Bronchial epithelial cell (primary cell): ENCODE measurements at places on chromosomes 1 and 21. TPM values are rescaled to one million over a fixed set of nuclear protein-coding genes. Genes with fewer than 3 reads are reported as not detected.

DNA sequence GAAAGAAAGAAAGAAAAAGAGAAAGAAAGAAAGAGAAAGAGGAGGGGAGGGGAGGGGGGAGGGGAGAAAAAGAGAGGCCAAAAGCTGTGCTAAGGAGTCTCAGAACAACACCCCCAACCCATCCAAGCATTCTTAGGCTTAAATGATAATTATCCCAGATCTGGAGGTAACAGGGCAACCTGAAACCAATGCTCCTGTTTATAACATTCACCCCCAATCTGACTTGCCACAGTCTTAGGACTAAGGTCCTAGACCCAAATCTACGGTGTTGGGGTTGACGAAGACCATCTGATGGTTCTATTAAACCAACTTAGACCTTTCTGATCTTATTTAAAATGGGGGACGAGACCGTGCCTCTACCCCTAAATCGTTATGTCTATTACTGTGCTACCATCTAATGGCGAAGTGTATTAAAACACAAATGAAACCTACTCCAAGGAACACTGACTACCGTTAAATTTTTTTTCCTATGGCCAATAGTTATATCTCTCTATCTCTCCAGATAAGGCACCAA is 119.3 kb upstream of the CDC42BPA start:
- DNase-seq: peak; percentile 48

DNA sequence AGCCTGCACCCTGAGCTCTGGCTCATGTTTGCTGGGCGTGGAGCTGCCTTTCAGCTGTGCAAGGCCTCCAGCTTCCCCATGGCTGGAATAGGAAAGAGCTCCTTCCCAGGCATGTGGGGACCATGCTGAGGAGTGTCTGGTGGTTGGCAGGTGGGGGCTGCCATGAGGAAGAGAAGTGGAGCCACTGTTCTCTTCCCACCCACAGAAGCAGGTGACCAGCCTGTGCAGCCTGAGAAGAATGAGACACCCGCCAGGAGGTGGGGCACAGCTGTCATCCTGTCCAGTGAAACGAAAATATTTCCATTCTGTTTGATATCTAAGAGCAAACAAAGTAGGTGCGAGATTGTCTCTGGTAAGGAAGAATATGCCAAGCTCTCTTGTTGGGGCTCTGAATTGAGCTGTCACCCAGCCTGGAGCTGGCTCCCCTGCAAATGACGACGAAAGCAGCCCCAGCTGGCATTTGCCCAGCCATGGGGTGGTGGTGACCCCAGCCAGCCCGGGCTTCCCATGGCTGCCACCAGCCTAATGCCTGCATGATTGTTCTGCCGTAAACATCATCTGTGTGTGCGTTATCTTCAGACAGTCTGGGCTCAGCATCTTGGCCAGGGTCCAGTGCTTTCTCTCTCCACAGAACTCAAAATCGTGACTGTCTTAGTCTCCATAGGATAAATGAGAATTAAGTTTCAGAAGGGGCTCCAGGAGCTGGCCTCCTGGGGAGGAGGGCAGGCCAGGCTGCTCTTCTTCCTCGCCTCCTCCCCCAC is 429.8 kb upstream of the VAMP3 start:
- no peak for DNase-seq

- no peak for DNase-seq
These were observed 36.7 kb downstream of the MEF2D start for GRCh38 chr1:156463874-156464273.

DNA sequence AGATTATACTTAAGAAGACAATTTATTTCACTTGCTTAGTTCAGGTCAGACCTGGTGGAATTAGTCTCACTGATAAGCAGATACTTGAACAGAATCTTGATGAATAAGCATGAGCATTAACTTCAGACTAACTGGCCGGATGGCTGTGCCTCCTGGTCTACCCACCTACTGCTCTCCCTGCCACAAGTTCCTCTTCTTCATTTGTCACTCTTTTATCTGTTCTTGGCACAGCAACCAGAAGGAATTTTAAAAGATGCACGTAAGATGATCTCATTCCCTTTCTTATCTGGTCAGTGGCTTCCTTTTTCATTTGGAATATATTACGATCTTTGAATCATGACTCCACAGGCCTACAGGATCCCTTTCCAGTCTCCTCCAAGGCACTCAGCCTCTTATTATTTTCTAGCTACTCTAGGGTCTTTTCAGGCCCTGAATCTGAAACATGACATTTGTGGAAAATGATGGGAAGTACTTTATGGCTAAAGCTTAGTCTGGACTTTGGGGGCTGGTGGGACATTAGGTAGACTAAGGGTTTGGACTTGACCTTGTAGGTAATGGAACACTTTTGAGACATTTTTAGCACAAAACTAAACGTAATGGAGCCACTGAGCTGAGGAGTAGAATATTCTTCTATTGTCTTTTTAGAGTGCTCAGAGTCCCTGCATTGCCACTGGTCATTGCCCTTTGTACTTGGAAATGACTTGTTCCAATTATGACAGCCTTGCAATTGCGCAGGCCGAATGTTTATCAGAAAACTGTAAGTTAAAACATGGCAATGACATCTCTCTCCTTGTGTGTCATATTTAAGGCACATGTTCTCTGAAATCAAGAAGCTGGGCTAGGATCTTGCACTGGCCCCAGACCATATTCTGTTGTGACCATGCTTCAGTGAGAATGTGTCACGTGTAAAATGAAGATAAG is 16.0 kb downstream of the ST6GALNAC3 start:
- no peak for DNase-seq

GRCh38 chr1:197910120-197910991 is 6.8 kb upstream of the LHX9 start:
- DNase-seq: no peak

DNA sequence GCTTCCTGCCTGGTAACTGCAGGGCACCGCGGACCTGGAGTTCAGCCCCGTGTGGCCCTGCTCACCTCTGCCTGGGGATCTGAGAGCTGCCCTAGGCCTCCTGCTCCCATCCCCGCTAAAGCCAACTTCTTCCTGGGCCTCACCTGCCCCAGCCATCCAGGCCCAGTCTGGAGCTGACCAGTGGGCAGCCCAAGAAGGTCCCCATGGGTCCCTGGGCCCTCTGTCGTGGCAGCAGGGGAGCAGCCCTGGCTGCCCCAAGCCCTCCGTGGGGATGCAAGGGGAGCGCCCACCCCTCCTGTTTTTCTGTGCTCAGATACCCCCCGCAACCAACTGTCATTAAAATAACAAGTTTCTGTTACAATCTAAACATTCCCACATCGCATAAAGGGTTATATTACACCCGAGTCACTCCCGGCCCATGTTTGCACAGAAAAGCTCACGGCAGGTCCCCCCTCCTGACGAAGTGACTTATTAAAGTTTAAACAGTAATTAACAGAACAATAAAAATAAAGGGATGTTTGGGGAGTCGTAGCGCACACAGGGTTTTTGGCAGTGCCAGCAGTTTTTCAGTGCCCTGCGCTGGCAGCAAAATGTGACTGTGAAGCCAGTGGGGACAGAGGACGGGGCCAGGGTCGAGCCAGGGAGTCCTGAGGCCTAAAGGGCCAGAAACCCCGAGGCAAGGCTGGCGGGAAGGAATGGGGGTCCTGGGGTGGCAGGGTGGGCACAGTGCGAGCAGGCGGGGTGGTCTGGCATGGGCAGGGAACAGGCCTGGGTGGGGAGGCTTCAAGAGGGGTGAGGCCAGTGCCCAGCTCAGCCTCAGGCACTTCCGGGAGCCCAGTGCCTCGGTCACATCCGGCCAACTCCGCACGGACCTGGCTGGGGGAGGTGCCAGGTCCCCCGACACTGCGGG is 121.5 kb downstream of the CASZ1 start:
- no peak for DNase-seq

- DNase-seq: no peak
These were observed 4.3 kb upstream of the CLEC20A start for GRCh38 chr1:178500936-178501554.

- peak; percentile 86 for DNase-seq
These were observed at the start of gene MAP3K6 for GRCh38 chr1:27366411-27367159. TSS of gene MAP3K6 (minus strand) at chr1:27366961. CDS start at chr1:27366597, 364 bp downstream.

GRCh38 chr1:109255678-109256077 is 6.3 kb downstream of the CELSR2 start:
- no peak for DNase-seq

DNA sequence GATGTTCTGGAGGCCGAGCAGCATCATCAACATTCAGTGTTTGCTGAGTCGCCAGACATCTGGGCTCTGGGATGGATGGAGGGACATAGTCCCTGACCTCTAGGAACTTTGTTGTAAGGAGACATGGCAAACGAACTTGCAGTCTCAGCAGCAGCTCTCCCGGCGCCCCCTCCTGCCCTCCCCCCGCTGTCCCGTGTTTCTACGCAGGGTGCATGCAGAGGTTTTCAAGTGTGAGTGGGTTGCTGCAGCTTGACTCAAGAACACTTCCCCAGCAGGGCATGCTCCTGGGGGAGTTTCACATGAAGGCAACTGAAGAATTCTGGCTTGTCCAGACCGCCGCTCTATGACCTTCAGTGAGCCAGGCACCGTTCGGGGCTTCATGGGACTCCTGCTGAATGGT is 121.9 kb downstream of the CAMTA1 start:
- no peak for DNase-seq

GRCh38 chr1:221435504-221435904 is 306.4 kb downstream of the DUSP10 start:
- DNase-seq: peak; percentile 60

DNA sequence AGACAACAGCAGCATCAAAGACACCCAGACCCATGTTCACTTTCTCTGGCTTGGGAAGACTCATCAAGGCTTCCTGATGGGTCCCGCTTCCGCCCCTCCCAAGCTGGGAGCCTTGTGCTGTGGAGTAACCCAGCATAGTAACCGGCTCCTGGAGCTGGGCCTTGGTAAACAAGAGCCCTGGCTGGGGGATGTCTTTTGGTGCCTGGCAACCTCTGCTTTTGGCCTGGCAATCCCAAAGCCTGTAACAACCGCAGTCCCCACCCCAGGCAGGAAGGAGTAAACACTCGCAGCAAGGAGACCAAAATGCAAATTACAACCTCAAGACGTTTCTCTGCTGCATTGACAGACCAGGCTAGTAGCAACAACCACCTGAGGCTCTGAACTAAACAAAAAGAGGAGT is 16.9 kb upstream of the THRAP3 start:
- peak; percentile 24 for DNase-seq

GRCh38 chr21:41160036-41160435 is 7.9 kb upstream of the BACE2 start:
- no peak for DNase-seq

DNA sequence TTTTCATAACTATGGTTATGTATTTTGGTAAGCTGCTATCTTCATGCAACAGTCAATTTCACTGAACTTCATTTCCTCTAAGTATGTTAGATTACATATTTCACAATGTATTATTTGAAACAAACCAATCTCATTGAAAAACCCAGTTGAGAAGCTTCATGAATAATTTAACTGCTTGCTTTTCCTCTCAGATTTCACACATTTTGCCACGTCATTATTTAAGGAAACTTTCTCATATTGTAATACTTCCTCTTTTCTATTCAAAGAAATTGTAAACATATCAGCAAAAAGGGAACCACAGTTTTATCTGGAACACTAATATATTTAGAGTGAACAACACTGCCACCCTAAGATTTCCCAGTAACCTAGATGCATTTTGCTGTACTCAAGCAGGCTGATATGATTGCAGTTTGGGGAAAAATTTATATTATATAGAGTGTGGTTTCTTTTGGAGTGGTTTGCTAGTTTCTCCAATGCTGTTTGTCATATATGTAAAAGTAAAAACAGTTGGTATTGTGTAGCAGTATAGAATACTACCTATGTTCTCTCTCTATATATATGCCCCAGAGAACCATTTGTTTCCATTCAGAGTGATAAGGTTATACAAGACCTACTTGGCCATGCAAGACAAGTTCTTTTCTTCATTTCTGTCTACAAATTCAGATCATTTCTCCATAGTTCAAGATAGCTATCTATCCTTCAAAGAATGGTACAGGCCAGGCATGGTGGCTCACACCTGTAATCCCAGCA is 28.4 kb upstream of the AHCTF1 start:
- DNase-seq: no peak

DNA sequence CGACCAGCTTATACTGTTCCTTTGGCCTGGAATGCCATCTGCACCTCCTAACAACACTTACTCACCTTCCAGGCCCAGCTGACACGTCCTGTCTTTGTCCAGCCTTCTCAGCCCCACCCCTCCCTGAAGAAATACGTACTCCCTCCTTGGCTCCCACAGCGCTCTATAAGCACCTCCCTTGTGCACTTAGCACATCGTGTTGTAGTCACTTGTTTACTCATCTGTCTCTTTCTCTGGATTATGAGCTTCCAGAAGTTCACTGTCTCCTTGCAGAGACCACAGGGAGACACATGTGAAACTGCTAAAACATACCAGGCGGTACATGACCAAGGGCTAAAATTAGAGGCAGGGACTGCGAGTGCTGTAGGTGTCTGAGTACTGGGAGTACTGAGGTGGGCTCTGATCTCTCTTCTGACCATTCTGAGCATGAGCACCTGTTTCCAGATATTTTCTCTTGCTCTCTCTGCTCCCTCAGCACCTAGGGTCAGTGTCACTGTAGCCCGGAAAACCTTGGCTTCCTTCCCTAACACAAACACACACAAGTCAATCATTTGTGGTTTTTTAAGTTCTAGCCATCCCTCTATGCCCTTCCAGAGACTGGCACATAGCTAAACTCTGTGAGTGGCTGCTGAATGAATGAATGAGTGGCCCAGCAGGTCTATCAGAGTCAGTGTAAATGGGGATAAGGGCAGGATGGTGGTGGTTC is 5.1 kb downstream of the DCST1 start:
- DNase-seq: peak; percentile 96

DNA sequence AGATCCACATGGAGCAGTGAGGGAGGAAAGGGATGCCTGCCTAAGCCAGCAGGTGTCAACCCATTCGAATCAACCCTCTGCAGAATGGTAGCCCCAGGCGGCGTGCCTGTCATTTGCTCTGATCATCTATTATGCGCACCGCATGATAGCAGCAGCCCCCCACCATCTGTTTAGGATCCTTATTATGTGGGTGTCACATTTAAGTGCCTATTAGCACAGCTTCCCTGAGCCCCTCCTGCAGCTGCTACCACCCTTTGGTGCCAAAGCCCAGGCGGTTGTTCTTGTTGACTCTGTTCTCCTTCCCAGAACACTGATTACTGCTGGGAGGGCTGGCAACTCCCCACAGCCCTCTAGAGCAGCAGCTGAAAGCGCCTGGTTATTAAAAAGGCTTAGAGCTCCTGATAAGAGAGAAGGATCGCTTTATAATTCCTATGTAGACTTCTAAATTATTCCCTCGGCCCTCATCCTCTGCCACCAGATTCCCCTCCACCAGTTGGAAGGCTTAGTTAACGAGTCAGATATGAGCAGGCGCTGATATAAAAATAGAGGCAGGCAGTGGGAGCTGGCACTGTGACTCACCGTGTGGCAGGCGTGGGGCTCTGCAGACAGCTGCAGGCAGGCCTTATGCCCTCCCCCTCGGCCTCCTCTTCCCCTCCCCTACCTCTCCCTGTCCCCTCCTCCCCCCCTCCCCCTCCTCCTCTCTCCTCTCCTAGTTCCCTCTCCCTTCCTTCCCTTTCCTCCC is 23.0 kb downstream of the ACTA1 start:
- DNase-seq: peak; percentile 65

CACNA1S gene
- not detected in 2 replicates for total RNA-seq

NVL gene
- total RNA-seq: 15.5 and 23.7 TPM in 2 replicates

CDA gene
- 0.79 and 1.4 TPM in 2 replicates for total RNA-seq

TCHHL1 gene
- not detected in 2 replicates for total RNA-seq

GRIK1 gene
- total RNA-seq: not detected in 2 replicates
